Activated CD4-positive, alpha-beta T cell treated with anti-CD3 and anti-CD28 coated beads, Interleukin-2, amount 10 ng/mL, durations not matched to agents 24 days and 14 days (primary cell): ENCODE measurements at places on chromosomes 6 and 20. TPM values are rescaled to one million over a fixed set of nuclear protein-coding genes. Genes with fewer than 3 reads are reported as not detected.

Gene BCKDHB
- total RNA-seq: 15.6 and 16.5 TPM in 2 replicates

Gene C4B
- 2.9 and 3.7 TPM in 2 replicates for total RNA-seq

Gene TMEM14B
- 94.0 and 98.0 TPM in 2 replicates for total RNA-seq

Gene TINAG
- not detected in 2 replicates for total RNA-seq

Gene TP53TG5
- 0.12 TPM in 1 of 2 replicates, not detected in the other for total RNA-seq

DNA sequence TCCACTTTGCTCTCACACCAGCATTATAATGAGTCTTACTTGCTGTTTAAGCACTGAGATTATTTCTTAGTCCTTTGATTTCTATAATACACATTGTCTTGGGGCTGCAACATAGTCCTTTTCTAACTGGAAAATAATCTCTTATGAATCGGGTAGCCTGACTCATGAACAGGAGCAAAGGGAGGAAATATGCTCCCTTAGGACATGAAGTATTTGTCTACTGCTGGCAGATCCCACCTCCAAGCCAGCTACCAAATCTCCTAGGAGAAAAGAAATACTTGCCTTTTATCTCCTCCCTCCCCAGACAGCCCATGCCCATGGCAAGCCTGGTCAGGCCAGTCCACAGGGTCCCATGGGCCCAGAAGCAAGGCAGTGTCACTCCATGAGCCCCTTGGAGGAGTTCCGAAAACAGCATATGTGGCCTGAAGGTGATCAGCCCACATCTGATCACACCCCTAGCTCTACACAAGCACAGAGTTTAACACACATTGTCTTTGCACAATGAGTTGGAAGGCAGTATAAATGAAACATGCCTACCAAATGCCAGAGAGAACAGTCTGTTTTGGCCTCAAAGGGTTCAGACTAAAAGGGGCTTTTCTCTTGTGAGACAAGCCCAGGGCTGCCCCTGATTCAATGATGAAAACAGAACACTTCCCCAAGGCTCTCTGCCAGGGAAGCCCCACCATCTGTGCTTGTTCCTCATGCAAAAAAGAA is 37.1 kb upstream of the SLC4A11 start:
- no peak for DNase-seq

GRCh38 chr20:56843386-56843785 is 214.3 kb downstream of the TFAP2C start:
- DNase-seq: no peak

DNA sequence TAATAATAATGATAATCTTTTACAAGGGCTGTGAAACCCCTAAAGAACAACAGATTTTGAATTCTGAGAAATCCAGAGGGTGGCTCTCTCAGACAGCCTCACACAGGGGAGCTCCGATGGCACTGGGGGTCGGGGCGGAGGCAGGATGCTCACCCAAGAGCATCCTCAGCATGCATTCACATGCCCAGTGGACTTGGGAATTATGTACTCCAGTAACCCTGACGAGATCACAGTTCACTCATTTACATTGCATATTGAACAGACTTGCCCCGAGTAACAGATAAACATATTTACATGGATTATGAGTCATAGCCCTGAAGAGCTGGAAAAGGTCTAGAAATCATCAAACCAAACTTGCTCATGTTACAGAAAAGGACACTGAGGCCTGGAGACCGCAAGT is 482.7 kb upstream of the JARID2 start:
- no peak for DNase-seq

DNA sequence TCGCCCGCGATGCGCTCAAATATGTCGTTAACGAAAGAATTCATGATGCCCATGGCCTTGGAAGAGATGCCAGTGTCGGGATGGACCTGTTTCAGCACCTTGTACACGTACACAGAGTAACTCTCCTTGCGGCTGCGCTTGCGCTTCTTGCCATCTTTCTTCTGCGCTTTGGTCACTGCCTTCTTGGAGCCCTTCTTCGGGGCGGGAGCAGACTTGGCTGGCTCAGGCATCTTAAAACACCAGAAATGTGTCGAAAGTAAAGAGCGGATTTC is 36.4 kb downstream of the HFE start:
- peak; percentile 97 for DNase-seq

- DNase-seq: no peak
Measured at GRCh38 chr6:8829296-8829695, 394.0 kb upstream of the SLC35B3 start.

GRCh38 chr6:119280668-119281067 is 68.9 kb downstream of the MAN1A1 start:
- no peak for DNase-seq
